ENCODE measurements at places on chromosomes 16 and 17. TPM values are rescaled to one million over a fixed set of nuclear protein-coding genes. Genes with fewer than 3 reads are reported as not detected.

The NPIPB8 gene
- 0.44 TPM for total RNA-seq

The CBX2 gene
- 0.07 TPM for total RNA-seq

The KRTAP4-3 gene
- total RNA-seq, result not detected

The ARL5C gene
- total RNA-seq, result not detected

The CDH16 gene
- not detected for total RNA-seq

The METTL26 gene
- total RNA-seq, result 56.6 TPM

The CETP gene
- 1.3 TPM for total RNA-seq

The TERB1 gene
- not detected for total RNA-seq

The AKAP1 gene
- total RNA-seq, result 27.1 TPM

The ABCA8 gene
- not detected for total RNA-seq

The CRHR1 gene
- not detected for total RNA-seq

The ELMO3 gene
- 9.6 TPM for total RNA-seq

The STX1B gene
- 2.7 TPM for total RNA-seq

The TRPV2 gene
- total RNA-seq, result 58.6 TPM

The DYNC1LI2 gene
- 109 TPM for total RNA-seq

GRCh38 chr17:55666806-55667205 is 55.9 kb downstream of the TMEM100 start:
- no peaks in the 10 kb centered on the region for H3K36me3 ChIP-seq
- no peak overlapping the region for H3K4me3 ChIP-seq
- peaks cover 24% of the 10 kb centered on the region for H3K4me1 ChIP-seq

DNA sequence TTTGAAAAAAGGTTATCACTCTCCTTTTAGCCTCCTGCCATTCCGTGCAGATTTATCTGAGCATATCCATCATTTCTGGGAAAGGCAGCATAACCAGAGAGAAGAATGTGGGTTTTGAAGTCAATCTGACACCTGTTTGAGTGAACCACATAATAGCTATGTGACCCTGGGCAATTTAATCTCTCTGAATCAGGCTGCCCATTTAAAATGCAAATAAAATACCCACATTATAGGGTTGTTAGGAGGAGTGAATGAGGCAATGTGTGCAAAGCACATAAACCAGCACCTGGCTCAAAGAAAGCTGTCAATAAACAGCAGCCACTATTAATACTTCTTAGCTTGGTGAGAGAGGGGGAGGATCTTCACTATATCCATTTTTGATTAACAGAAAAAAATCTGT is 88.0 kb downstream of the CACNG1 start:
- DNase-seq, result no peak
- H3K4me1 ChIP-seq, result no peaks in the 10 kb centered on the region
- peaks cover 4% of the 10 kb centered on the region for H3K36me3 ChIP-seq
- no peak overlapping the region for H3K27ac ChIP-seq

DNA sequence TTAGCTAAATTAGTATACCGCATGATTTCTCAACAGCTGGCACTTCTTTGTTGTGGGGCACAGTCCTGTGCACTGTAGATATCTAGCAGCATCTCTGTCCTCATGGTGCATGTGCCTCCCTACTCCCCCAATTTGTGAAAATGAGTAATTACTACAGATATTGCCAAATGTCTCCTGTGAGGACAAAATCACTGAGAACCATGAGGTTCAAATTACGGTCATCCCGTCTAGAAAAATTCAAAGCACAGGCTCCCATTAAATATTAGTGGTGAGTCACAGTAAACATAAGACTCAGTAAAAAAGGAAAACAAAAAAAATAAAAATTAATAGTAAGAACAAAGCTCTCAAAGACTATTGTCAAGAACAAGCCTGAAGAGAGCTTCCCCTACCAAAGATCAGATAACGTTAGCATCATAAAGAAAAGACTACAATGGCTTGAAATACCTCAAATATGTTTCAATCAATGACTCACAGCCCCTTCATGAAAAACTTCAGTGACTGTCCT is 57.8 kb downstream of the STH start:
- H3K36me3 ChIP-seq, result no peaks in the 10 kb centered on the region
- no peaks in the 10 kb centered on the region for H3K27me3 ChIP-seq
- H3K4me1 ChIP-seq, result no peaks in the 10 kb centered on the region
- DNase-seq, result no peak
- no peak overlapping the region for H3K27ac ChIP-seq

GRCh38 chr17:10657148-10657547 is at the start of gene MYH3:
MYH3 (minus strand) TSS chr17:10657309; CDS start chr17:10655064, 2,245 bp downstream.
- H3K4me1 ChIP-seq, result peaks cover 6% of the 10 kb centered on the region
- no peak for DNase-seq
- no peaks in the 10 kb centered on the region for H3K27me3 ChIP-seq
- no peak within 1 kb of the TSS for H3K27ac ChIP-seq

DNA sequence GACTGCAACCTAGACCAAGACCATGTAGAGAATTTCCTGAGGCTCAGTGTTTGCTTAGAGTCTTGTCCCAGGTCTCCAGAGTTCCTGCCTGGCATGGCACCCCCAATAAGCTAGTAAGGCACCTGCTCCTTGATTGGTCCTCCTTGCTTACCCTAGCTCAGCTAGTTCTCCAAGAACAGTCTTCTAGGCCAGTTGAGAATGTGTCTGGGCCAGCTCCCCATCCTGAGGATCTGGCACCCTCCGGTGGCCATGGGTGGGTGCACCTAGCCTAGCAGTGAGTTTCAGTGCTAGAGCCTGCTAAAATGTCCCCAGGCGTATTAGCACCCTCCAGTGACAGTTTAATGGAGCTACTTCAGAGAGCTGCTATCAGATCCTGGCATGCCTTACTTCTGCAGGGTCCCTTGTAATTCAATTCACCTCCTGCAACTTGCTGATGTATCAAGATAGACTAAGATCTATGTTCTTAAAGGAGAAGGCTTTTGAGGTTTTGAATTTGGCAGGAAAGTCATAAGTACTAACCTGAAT is 44.4 kb upstream of the MED13 start:
- DNase-seq, result peak; percentile 76
- peaks cover 4% of the 10 kb centered on the region for H3K27me3 ChIP-seq
- no peak overlapping the region for H3K27ac ChIP-seq
- no peaks in the 10 kb centered on the region for H3K4me1 ChIP-seq
- H3K36me3 ChIP-seq, result no peaks in the 10 kb centered on the region

DNA sequence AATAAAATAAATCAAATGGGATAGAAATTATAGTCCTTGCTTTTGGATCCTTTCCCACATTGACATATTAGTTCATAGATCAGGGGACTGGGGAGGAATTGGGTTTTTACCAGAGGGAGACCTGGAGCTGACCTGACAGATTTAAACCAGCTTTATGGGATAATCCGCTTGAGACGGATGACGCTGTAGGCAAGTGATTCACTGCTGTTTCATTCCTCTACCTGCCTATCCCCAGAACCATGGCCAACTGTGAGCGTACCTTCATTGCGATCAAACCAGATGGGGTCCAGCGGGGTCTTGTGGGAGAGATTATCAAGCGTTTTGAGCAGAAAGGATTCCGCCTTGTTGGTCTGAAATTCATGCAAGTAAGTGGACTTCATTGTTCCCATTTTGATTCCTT is 2.1 kb downstream of the NME1 start:
- peaks cover 23% of the 10 kb centered on the region for H3K4me1 ChIP-seq
- H3K4me3 ChIP-seq, result no peak overlapping the region
- peaks cover 11% of the 10 kb centered on the region for H3K36me3 ChIP-seq
- no peak for DNase-seq

GRCh38 chr16:58464916-58465731 is 34.8 kb upstream of the NDRG4 start:
- H3K4me1 ChIP-seq, result peaks cover 14% of the 10 kb centered on the region
- no peak overlapping the region for H3K4me3 ChIP-seq
- H3K36me3 ChIP-seq, result no peaks in the 10 kb centered on the region
- DNase-seq, result no peak
- no peaks in the 10 kb centered on the region for H3K27me3 ChIP-seq

DNA sequence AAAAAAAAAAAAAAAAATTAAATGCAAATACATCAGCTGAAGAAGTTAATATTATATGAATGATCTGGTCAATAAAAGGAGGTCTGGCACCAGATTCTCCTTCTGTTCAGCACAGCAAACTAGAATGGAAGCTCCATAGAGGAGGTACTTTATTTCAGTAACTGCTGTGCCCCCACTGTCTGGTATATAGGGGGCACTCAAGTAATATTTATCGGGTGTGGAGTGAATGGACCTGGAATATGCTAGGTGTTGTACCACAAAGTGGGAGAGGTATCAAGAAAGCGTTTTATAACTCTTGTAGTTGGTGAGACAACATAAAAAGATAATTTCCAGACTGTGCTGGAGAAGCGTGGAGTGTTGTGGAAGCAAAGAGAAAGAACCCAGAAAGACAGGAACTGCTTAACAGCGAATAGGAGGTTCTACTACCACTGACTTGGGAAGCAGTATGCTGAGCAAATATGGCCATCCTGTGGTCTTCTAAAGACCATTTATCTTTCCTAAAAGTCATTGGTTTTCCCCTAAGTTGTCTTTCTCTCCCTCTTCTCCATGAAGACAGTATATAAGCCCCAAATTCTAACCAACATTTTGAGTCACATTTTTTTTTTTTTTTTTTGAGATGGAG is 12.2 kb upstream of the PRKCA start:
- H3K27me3 ChIP-seq, result no peaks in the 10 kb centered on the region
- H3K4me3 ChIP-seq, result no peak overlapping the region
- no peaks in the 10 kb centered on the region for H3K4me1 ChIP-seq
- H3K27ac ChIP-seq, result no peak overlapping the region
- no peaks in the 10 kb centered on the region for H3K36me3 ChIP-seq

DNA sequence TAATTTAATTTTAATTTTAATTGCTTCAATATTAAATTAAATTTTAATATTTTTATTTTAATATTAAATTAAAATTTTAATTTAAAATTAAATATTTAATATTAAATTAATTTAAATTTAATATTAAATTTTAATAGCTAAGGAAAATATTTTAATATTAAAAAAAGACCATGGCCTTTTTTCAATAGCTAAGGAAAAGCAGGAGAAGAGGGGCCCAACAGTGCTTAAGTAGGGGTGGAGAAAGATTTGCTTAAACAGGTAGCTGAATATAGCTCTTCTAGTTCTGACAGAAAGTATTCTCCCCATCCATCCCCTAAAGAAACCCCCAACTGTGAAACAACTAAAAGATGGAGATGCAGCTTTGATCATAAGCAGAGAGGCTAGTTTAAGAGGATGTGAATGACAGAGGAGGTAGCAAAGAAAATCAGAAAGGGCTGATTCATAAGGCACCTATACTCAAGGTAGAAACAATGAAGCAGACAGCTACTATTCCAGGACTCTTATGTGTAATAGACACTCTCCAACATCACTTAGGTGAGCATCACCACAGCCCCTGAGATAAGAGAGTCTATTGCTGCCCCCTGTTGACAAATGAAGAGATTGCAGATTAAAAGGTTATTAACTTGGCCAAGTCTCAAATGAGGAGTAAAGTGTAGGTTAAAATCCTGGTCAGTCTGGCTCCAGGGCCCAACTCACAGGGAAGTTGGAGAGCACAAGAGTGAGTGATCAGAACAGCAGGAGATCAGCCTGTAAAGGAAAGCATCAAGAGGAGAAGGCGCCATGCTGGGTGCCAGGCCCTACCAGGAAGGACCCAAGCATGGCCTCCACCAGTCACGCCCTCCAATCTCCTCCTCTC is 7.8 kb upstream of the RNASEK start:
- H3K36me3 ChIP-seq, result peaks cover 5% of the 10 kb centered on the region
- peaks cover 6% of the 10 kb centered on the region for H3K4me1 ChIP-seq
- H3K27me3 ChIP-seq, result no peaks in the 10 kb centered on the region
- DNase-seq, result peak; percentile 83
- H3K27ac ChIP-seq, result no peak overlapping the region
- no peak overlapping the region for H3K4me3 ChIP-seq

GRCh38 chr16:20409398-20410120 is at the start of gene ACSM5:
ACSM5 (plus strand) TSS chr16:20409534; CDS start chr16:20411485, 1,951 bp downstream.
- no peak within 1 kb of the TSS for H3K4me3 ChIP-seq
- no peak for DNase-seq

- H3K4me1 ChIP-seq, result no peaks in the 10 kb centered on the region
- DNase-seq, result no peak
- no peaks in the 10 kb centered on the region for H3K36me3 ChIP-seq
Observed at GRCh38 chr17:67666710-67667109, 51.0 kb upstream of the NOL11 start.

DNA sequence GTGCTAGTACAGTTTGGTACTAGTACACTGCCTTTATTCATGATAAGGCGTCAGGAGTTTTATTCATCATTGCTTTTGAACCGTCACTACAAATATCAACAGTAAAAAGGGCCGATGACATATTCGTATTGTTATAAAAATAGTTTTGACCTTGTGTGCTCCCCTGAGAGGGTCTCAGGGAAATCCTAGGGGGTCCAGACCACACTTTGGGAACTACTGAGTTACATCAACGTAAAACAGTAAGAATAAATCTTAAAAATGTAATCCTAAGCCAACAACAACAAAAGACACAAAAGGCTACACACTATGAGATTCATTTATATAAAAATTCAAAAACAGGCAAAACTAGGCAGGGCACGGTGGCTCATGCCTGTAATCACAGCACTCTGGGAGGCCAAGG is 11.2 kb downstream of the MYH10 start:
- no peak overlapping the region for H3K27ac ChIP-seq
- DNase-seq, result no peak
- H3K27me3 ChIP-seq, result no peaks in the 10 kb centered on the region
- no peak overlapping the region for H3K4me3 ChIP-seq
- no peaks in the 10 kb centered on the region for H3K4me1 ChIP-seq

- H3K4me1 ChIP-seq, result peaks cover 37% of the 10 kb centered on the region
- H3K4me3 ChIP-seq, result peak overlapping the region; percentile 99
- no peaks in the 10 kb centered on the region for H3K27me3 ChIP-seq
- no peak for DNase-seq
Observed at GRCh38 chr17:21213638-21214014, 335 bp downstream of the TMEM11 start.

DNA sequence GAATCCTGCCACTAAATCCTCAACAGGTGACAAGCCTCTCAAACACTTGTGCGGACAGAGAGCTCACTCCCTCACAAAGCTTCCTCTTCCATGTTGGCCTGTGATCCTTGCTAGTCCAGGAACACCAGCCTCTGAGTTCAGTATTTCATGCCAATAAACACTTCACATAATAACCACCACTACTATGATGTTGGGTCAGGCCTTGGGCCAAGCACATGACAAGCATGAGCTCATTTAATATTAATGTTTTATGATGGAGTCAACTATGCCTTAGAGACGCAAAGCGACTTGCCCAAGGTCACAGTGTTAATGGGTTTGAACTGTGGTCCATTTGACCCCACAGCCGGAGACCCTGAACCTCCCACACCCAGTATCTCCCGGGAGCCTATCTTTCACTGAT is 129.1 kb downstream of the GAS7 start:
- DNase-seq, result no peak
- H3K4me3 ChIP-seq, result no peak overlapping the region
- no peak overlapping the region for H3K27ac ChIP-seq
- H3K36me3 ChIP-seq, result no peaks in the 10 kb centered on the region
- H3K27me3 ChIP-seq, result no peaks in the 10 kb centered on the region
